ENCODE measurements at places on chromosomes 12 and 14. TPM values are rescaled to one million over a fixed set of nuclear protein-coding genes. Genes with fewer than 3 reads are reported as not detected.

E2F7 gene
- 2.9 TPM for total RNA-seq

TROAP gene
- total RNA-seq = 5.6 TPM

- DNase-seq = no peak
Observed at GRCh38 chr12:47889040-47889439, 15.8 kb downstream of the VDR start.

TMEM121 gene
- 3.7 TPM for total RNA-seq

HSP90B1 gene
- total RNA-seq = 358 TPM

Measured in skin of body (tissue), 3 donors.